ENCODE measurements at places on chromosomes 6 and 20.

- DNase-seq, result peak; percentile 34
Measured at GRCh38 chr20:36836591-36837269, 39.2 kb upstream of the TLDC2 start.

- no peak for DNase-seq
Measured at GRCh38 chr20:16290358-16290757, 282.9 kb downstream of the KIF16B start.

- no peak for DNase-seq
Measured at GRCh38 chr20:63357921-63358905, 2.9 kb downstream of the CHRNA4 start.

- DNase-seq, result no peak
Measured at GRCh38 chr20:3374296-3374695, 33.2 kb downstream of the DNAAF9 start.

DNA sequence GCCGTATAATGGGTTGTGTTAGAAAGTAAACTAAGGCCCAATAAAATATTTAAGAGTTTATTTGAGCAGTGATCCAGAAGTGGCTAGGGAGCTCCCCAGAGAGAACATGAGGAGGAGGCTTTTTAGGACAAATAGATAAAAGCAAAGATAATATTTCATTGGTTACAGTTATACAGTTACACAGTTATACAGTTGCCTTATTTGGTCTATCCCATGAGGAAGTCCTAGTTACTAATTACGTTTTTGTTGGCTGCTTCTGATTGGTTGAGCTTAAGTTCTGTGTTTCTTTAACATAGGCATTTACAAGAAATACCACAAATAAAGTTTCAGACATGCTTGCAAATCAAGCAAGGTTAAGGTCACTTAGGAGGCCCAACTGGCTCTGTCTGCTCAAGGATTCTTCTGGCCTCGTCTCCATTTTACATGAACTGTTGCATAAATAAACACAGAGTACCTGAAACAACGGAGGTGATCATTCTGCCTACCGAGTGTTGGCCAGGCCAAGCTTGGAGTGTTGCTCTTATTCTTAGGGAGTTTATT is 7.0 kb downstream of the UBD start:
- DNase-seq, result no peak

GRCh38 chr20:48777005-48777404 is 50.8 kb downstream of the PREX1 start:
- no peak for DNase-seq

DNA sequence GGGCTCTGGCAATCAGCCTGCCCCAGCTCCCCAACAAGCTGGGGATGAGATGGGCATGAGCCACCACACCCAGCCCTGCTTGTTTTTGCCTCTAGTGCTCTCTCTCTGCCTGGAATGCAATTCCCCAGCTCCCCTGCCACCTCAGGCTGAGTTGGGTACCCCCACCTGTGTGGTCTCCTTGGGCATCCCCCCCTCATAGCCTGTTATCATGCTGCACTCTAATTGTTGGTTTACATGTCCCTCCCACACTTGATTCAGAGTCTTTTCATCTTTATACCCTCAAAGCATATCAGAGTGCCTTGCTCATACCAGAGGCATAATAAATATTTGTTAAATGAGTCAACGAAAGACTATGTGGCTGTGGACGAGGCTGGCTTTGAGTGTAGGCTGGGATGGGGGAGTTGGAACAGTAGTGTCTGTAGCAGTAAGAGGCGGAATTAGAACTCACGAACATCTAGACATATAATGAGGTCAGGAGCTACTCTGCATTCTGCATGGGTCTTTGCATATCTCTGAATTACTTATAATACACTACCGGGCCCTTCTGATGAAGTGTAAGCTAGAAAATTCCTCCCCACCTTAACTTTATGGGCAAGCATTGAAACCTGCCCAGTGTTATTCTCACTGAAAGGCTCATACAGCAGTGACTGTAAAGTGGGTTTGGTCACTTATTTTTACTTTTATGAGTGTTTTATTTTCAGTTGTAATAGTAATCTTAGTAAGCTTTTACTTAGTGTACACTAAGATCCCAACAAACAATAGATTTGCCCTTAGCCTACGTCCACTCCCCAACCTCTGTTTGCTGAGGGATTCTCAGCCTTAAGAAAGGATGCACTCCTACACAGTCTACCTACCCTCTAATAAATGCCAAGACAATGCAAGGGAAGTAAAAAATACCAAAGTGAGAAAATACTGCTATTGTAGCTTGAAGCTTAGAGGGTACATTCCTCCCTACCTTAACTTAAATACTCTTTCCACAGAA is 58.7 kb downstream of the EDN1 start:
- DNase-seq, result no peak

DNA sequence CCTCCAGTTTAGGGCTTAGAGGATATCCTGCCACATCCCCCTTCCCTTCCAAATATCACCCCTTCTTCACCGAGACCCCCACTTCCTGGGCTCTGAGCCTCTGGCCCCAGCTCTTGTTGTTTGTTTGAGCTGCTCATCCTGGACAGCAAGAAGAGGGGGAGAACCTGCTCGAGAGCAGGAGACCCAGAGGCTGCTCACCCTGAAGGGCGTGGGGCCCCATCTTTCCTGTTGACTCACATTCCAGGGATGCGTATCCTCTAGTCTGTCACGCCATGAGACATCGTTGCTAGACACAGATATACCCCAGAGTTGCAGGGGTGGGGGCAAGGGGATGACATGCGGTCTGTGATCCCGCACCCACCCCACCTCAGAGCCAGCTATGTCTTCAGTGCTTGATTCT is 5.7 kb upstream of the TNXB start:
- DNase-seq, result no peak

DNA sequence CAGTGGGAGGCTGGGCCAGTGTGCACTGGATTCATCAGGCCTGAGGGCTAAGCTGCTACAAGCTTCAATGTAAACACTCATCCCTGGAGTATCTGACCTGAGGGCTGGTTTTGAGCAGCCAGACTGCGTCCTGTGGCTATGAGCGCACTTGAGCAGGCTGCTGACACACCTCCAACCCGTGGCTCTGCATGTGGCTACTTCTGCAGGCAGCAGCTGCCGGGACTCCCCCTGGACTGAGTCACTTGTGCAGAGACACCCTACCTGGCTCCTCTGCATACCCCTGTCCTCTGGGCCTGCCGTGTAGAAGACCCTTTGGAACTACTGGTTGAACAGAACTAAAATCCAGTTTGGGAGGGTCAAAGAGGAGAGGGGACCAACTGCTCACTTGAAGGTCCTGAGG is 172.0 kb downstream of the SCP2D1 start:
- no peak for DNase-seq

GRCh38 chr6:89291256-89291819 is 23.8 kb downstream of the GABRR2 start:
- DNase-seq, result no peak

GRCh38 chr6:117188627-117189201 is 76.6 kb upstream of the VGLL2 start:
- DNase-seq, result no peak

DNA sequence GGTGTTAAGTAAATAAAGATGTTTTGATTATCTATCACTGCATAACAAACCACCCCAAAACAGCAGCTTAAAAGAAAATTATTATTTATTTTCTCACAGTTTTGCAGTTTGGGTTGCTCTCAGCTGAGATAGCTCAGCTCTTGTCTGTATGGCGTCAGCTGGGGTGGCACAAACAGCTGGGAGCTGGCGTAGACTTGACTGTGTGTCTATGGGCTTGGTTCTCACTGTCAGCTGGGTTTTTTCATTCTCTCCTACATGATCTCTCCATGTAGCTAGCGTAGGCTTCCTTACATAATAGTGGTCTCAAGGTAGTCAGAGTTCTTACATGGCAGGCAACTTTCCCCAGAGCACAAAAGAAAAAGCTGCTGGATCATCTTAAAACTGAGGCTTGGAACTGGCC is 6.5 kb upstream of the TMEM74B start:
- no peak for DNase-seq

- no peak for DNase-seq
Measured at GRCh38 chr6:99276747-99277146, 72.7 kb downstream of the FAXC start.

DNA sequence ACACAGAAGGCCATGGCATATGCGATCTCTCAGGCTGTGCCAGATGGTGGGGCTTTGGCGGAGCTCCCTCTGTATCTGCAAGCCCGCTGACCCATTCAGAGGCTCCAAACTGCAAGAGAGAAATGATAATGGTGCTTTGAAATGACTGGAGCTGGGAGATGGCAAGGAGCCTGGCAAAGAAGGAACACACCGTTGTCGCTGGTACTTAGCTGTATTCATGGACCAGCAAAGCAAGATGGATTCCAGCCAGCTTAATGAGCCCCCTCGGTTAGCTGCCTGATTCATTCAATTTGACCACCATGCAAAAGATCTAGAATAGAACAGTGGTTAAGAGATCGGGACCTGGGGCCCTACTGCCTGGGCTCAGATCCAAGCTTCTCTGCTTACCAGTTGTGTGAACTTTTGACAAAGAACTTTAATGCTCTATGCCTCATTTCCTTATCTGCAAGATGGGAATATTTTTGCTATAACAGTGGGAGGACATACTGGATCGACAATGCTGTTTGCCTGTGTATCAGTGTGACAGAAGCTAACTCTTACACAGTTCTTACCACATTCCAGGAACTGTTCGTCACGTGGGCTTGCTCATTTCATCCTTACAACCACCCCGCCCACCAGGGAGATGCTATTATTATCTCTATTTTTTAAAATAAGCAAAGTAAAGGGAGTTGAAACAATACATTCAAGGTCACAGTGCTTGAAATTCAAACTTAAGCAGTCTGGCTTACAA is 317.8 kb upstream of the SULF2 start:
- no peak for DNase-seq

GRCh38 chr6:170165085-170165470 is 125.8 kb downstream of the DLL1 start:
- DNase-seq, result no peak

GRCh38 chr20:37956107-37956585 is 53.2 kb downstream of the VSTM2L start:
- no peak for DNase-seq

- DNase-seq, result no peak
Measured at GRCh38 chr6:20936949-20937348, 402.7 kb downstream of the CDKAL1 start.

GRCh38 chr20:59985864-59986263 is 27.6 kb downstream of the CDH26 start:
- DNase-seq, result no peak

GRCh38 chr6:32151181-32151862 is 417 bp downstream of the PRRT1 start:
- no peak for DNase-seq

- DNase-seq, result no peak
Measured at GRCh38 chr6:80976336-80976735, 776.1 kb downstream of the TENT5A start.

DNA sequence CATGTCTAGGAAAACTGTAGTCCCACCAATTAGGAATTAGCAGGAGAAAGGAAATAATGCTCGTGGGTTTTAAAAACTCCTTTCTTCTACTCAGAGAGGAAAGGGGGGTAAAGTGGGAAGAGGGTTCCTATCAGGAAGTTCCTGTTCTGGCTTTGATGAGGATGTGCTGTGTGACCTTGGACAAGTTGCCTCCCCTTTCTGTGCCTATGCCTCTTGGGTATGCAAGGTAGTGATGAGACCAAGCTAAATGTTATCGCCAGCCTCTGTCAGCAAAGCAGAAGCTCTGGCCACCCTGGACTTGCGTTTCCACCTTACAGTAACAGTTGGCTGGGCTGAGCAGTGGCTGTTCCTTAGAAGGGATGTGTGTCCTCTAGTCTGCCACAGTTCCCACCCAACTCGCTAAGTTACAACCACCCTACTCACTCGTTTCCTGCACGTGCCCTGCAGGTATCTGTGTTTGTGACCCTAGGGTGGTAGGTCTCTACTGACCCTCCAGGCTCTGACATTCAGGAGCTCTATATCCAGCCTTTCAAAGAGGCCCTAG is 110.0 kb downstream of the PREX1 start:
- no peak for DNase-seq

DNA sequence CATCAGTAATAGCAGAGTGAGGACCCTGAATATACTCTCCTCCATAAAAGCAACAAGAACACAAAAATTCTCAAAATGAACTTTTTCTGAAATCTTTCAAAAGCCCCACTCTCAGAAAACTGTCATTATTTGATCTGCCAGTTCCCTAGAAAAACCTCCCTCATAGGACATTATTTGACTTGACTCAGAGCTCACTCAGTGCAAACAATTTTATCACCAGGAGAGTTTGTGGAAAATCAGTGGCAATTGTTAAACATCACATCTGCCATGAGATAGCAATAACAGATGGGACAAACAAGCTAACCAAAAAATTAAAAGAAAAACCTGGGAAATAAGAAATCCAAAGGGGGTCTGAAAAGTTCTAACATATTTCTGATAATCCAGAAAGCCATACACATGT is 100.0 kb downstream of the ATG5 start:
- DNase-seq, result no peak

DNA sequence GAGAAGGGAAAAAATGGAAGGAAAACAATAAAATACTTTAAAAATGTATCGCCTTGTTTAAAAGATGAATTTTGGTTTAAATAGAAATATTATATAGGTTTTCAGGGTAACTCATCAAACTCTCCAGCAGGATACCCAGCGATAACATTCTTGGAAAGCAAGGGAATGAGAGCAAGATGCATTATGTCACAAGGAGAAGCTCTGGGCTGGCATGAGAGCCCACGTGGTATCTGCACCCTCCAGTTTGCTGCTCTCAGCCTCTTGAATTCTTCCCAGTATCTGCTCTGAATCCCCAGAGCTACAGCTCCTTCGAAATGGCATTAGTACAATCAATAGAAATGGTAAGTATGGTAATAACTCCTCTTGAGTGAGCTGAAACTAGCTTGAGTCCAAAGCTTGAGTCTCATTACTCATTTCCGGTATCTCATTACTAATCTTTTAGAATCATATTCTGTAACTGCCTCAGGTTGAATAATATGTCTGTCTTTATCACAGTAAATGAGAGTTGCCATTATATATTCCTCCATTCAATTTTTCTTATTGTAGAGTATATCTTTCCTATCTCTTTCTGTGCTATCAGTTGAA is 4.9 kb upstream of the TMEM242 start:
- DNase-seq, result no peak

DNA sequence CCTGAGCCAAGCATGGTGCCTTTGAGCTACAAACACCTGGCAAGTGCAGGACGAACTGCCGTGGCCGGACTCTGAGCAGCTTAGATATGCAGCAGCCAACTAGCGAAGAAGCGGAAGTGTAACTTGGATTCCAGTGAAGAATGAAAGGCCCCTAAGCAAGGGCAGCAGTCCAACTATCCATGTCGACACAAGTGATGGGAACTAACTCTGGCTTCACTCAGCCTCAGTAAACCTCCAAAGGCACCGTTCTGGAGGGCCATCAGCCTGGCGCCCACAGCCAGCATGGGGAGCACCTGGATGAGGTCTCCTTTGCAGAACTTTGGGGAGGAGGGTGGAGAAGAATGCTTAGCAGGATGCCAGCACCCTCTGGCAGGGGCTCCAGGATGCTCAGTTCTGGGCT is 78.4 kb upstream of the MLN start:
- no peak for DNase-seq

DNA sequence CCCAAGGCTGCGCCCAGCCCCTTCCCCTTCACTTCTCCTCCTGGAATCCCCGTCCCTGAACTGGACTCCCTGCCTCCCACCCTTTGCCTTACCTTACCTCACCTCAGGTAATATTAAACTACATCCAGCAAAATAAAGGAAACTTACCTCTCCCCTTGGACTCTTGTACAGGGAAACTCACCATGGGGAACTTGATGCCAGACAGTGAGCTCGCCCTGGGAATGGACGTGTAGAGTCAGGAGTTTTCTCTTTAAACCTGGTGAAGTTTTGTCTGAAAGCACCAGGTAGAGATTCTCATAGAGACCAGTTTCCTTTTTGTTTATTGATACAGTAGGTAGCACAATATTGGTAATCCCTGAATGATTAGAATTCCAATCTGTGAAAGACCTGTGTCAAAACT is 544 bp upstream of the HLA-C start:
- DNase-seq, result no peak
